ENCODE measurements at places on chromosomes 2 and 18.

- no peak overlapping the region for H3K27ac ChIP-seq
- no peaks in the 10 kb centered on the region for H3K27me3 ChIP-seq
- H3K4me3 ChIP-seq: no peak overlapping the region
- H3K4me1 ChIP-seq: no peaks in the 10 kb centered on the region
- no peak for DNase-seq
These were observed 30.2 kb downstream of the CAPN13 start for GRCh38 chr2:30776831-30777635.

GRCh38 chr2:160209516-160209856 is 9.4 kb upstream of the ITGB6 start:
- H3K27me3 ChIP-seq: no peaks in the 10 kb centered on the region
- no peak overlapping the region for H3K4me3 ChIP-seq
- peaks cover 6% of the 10 kb centered on the region for H3K4me1 ChIP-seq
- H3K36me3 ChIP-seq: no peaks in the 10 kb centered on the region
- no peak overlapping the region for H3K27ac ChIP-seq
- DNase-seq: no peak

DNA sequence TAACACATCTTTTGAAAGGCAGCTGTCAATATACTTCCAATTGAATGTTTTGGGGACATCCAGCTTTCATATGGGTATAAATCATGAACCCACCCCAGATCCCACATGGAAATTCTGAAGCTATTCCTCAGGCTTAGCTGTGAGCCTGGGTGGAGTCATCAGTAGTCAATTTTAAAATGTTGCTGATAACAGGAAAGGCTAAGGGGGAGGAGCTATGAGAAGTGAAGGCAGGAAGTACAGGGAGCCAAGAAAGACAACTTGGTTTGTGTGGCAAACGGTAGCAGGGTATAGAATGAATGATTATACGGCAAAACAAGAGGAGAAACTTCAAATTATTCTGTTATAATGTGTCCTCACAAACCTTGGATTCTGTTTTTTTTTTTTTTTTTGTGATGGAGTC is 108.6 kb downstream of the QPCT start:
- H3K4me3 ChIP-seq: no peak overlapping the region
- H3K27me3 ChIP-seq: no peaks in the 10 kb centered on the region
- no peak overlapping the region for H3K27ac ChIP-seq
- H3K4me1 ChIP-seq: peaks cover 5% of the 10 kb centered on the region
- no peaks in the 10 kb centered on the region for H3K36me3 ChIP-seq
- DNase-seq: no peak

- H3K27me3 ChIP-seq: no peaks in the 10 kb centered on the region
- H3K4me3 ChIP-seq: no peak overlapping the region
- peaks cover 38% of the 10 kb centered on the region for H3K4me1 ChIP-seq
- no peak for DNase-seq
- no peak overlapping the region for H3K27ac ChIP-seq
These were observed 18.7 kb downstream of the ITPRID2 start for GRCh38 chr2:181910028-181910831.

- no peak for DNase-seq
- H3K4me3 ChIP-seq: no peak overlapping the region
- peaks cover 50% of the 10 kb centered on the region for H3K4me1 ChIP-seq
- H3K36me3 ChIP-seq: peaks cover 80% of the 10 kb centered on the region
These were observed 17.4 kb downstream of the NAPG start for GRCh38 chr18:10543277-10543676.

- H3K4me3 ChIP-seq: no peak overlapping the region
- no peak overlapping the region for H3K27ac ChIP-seq
- H3K27me3 ChIP-seq: peaks cover 9% of the 10 kb centered on the region
These were observed 29.5 kb downstream of the SNTG2 start for GRCh38 chr2:980176-980575.

- H3K27ac ChIP-seq: no peak overlapping the region
- no peaks in the 10 kb centered on the region for H3K36me3 ChIP-seq
- H3K4me3 ChIP-seq: no peak overlapping the region
- no peak for DNase-seq
- peaks cover 86% of the 10 kb centered on the region for H3K27me3 ChIP-seq
These were observed 392 bp downstream of the ST8SIA3 start for GRCh38 chr18:57352761-57353136.

GRCh38 chr2:133286326-133286922 is 281.8 kb downstream of the NCKAP5 start:
- no peak overlapping the region for H3K27ac ChIP-seq
- no peaks in the 10 kb centered on the region for H3K36me3 ChIP-seq
- H3K4me1 ChIP-seq: no peaks in the 10 kb centered on the region
- H3K4me3 ChIP-seq: no peak overlapping the region
- H3K27me3 ChIP-seq: no peaks in the 10 kb centered on the region

GRCh38 chr2:236568068-236568921 is 1.3 kb upstream of the ACKR3 start:
- H3K4me1 ChIP-seq: peaks cover 56% of the 10 kb centered on the region
- peak overlapping the region; percentile 41 for H3K4me3 ChIP-seq
- peak; percentile 67 for DNase-seq
- no peaks in the 10 kb centered on the region for H3K27me3 ChIP-seq

DNA sequence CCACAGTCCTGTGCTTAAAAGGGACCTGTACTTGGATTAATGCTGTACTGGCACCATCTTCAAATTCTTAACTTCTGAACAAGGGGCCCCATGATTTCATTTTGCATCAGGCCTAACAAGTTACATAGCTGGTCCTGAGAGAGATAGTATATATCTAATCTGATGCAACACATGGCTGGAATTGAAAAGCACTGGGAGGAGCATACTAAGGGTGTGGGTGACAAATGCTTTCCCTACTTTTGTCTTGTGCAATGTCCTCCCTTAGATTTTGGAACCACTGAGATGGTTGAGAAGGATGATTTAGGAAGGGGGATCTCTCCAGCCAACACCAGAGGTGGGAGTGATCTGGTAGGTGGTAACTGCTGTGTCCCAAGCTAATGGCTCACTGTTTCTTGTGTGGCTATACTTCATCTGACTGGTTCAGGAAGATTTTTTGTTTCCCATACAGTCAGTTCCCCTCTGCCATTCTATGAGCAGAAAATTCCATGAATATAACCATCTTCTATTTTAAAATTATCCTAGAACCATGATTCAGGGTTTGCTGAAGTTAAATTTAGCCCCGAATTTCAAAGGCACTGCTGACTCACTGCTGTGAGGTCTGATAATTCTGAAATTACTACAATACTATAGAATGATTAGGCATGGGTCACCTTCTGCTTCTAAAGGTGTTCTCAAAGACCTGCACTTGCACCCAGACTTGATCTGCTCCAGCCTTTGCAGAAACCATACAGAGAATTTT is 108.3 kb upstream of the NCKAP5 start:
- peak overlapping the region; percentile 31 for H3K27ac ChIP-seq
- no peaks in the 10 kb centered on the region for H3K27me3 ChIP-seq
- no peak for DNase-seq
- no peaks in the 10 kb centered on the region for H3K36me3 ChIP-seq
- no peak overlapping the region for H3K4me3 ChIP-seq

GRCh38 chr2:169860149-169860548 is 32.9 kb downstream of the UBR3 start:
- no peaks in the 10 kb centered on the region for H3K27me3 ChIP-seq
- H3K27ac ChIP-seq: no peak overlapping the region
- H3K36me3 ChIP-seq: no peaks in the 10 kb centered on the region
- H3K4me1 ChIP-seq: peaks cover 29% of the 10 kb centered on the region
- DNase-seq: no peak
- no peak overlapping the region for H3K4me3 ChIP-seq

GRCh38 chr2:179518830-179519229 is 254.2 kb upstream of the SESTD1 start:
- no peaks in the 10 kb centered on the region for H3K4me1 ChIP-seq
- H3K4me3 ChIP-seq: no peak overlapping the region
- H3K36me3 ChIP-seq: no peaks in the 10 kb centered on the region
- H3K27ac ChIP-seq: no peak overlapping the region
- DNase-seq: no peak

DNA sequence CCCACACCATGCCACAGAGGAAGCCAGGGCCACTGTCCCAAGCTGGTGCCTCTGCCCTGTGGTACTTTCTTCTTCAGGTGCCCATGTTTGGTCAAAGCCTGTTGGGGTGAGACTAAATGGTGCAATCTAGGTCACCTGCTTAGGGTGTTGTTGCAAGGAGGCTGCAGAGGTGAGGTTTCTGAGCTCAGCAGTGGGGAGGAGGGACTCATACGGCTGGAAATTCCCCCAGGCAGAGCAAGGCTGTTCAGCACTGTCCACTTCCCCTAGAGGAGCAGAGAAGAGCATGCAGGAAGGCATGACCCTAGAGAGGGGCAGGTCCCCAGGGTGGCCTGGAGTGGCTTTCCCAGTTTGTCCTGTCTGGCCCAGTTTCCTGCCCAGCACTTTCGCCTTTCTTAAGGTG is 211.0 kb downstream of the HAUS1 start:
- H3K4me3 ChIP-seq: no peak overlapping the region
- no peaks in the 10 kb centered on the region for H3K4me1 ChIP-seq
- H3K36me3 ChIP-seq: no peaks in the 10 kb centered on the region

GRCh38 chr2:64769392-64770044 is 115.8 kb upstream of the SERTAD2 start:
- H3K4me1 ChIP-seq: peaks cover 31% of the 10 kb centered on the region
- DNase-seq: no peak
- no peak overlapping the region for H3K4me3 ChIP-seq
- H3K36me3 ChIP-seq: no peaks in the 10 kb centered on the region

- no peaks in the 10 kb centered on the region for H3K4me1 ChIP-seq
- peaks cover 5% of the 10 kb centered on the region for H3K27me3 ChIP-seq
- no peak overlapping the region for H3K4me3 ChIP-seq
- DNase-seq: no peak
- H3K36me3 ChIP-seq: no peaks in the 10 kb centered on the region
- H3K27ac ChIP-seq: no peak overlapping the region
These were observed 48.8 kb downstream of the THNSL2 start for GRCh38 chr2:88218981-88219380.

DNA sequence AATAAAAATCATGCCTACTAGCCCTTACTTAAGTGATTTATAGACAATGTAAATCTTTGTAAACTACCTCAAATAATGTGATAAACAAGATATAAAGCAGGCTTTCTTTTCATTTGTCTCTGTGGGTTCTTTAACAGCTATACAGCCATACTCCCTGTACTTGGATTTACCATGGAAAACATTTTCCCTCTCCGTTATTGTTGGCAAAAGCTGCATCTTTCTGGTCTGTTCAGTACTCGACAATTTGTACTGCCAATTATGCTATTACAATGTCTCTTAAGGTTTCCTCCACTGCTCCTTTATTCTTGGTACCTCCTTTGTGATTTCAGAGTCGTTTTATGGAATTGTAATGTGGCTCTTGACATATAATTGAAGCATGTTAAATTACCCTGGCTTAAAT is 426.3 kb upstream of the PKDCC start:
- no peak overlapping the region for H3K4me3 ChIP-seq

DNA sequence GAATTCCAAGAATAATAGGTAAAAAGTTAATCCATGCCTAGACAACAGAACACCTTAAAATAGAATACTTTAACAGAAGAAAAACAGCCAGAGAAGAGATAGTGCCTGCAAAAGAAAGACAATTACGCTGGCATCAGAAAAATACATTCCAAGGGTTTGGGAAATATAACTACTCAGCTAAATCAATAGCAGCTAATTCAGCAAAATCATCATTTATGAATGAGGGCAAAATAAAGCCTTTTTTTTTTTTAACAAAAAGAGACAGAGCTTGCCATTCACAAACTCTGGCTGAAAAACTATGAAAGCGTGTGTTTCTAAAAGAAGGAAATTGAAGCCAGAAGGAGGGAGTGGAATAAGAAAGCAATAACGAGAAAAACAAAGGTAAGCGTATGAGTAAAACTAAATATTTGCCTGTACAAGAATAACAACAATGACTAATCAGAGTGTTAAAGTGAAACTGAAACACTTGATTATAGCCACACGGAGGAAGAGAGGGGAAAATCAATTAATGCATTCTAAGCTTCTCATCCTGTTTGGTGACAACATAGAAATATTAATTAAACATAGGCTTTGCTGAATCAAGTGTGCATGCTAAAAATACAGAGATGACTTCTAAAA is 90.2 kb downstream of the EHD3 start:
- no peaks in the 10 kb centered on the region for H3K4me1 ChIP-seq
- no peaks in the 10 kb centered on the region for H3K27me3 ChIP-seq
- peak overlapping the region; percentile 33 for H3K4me3 ChIP-seq
- no peak for DNase-seq
- no peak overlapping the region for H3K27ac ChIP-seq
- H3K36me3 ChIP-seq: no peaks in the 10 kb centered on the region

DNA sequence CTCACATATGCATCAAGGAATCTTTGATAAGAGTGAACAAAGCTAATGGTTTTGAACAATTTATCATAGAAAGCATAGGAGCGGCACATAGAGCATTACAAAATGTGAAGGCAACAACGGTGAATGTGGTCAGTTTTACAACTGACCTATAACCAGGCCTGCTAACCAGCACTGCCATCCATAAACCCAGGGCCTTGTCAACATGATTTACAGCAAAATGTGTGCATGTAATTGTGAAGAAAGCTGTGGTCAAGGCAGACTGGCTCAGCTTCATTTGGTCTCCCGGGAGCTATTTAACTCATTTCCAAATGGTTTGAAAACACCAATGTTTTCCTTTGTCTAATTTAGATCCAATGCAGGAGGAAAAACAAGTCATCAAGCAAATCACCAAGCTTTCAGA is 119.8 kb downstream of the DHRS9 start:
- no peak overlapping the region for H3K27ac ChIP-seq
- H3K27me3 ChIP-seq: peaks cover 1% of the 10 kb centered on the region
- H3K36me3 ChIP-seq: no peaks in the 10 kb centered on the region
- DNase-seq: no peak
- no peak overlapping the region for H3K4me3 ChIP-seq

DNA sequence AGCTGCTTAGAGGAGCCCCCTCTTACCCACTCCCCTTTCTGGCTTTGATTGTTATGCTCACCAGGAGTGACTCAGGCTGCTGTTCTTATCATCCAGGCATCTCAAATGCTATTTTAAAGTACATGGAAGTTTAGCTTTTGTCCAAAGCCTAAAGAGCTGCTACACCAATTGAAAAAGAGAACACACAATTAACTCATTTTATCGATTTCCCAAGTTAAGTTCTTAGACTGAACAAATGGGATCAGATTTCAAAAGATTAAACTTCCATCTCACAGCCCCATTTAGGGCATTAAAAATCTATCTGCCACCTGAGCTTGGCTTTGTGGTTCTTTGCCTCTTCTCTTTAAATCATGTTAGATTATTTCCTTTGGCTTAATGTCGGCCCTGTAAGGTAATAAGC is 81.2 kb downstream of the MYO5B start:
- no peak for DNase-seq
- no peaks in the 10 kb centered on the region for H3K36me3 ChIP-seq
- no peaks in the 10 kb centered on the region for H3K4me1 ChIP-seq
- H3K27ac ChIP-seq: no peak overlapping the region
- no peaks in the 10 kb centered on the region for H3K27me3 ChIP-seq

Measured in heart right ventricle (tissue), 16 donors.